ENCODE measurements at places on chromosomes 2 and 18.

DNA sequence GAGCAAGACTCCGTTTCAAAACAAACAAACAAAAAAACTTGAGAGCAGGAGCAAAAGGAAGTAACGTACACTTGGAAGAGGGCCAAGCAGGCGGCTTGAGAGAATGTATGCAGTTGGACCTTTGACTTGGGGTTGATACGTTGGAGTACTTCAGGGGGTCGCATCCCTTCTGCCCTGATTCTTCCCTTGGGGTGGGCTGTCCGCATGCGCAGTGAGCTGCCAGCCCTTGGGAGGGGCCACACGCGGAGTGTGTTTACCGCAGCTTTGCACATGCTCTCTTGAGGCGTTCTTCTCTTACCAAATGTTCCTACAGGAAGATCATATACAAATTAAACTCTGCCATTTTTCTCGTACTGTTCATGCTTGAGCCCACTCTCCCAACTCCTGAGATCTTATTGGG, 38.1 kb upstream of the SOCS6 start:
- DNase-seq: no peak

- DNase-seq: no peak
Measured at GRCh38 chr2:45436456-45436855, 174.6 kb downstream of the SRBD1 start.

DNA sequence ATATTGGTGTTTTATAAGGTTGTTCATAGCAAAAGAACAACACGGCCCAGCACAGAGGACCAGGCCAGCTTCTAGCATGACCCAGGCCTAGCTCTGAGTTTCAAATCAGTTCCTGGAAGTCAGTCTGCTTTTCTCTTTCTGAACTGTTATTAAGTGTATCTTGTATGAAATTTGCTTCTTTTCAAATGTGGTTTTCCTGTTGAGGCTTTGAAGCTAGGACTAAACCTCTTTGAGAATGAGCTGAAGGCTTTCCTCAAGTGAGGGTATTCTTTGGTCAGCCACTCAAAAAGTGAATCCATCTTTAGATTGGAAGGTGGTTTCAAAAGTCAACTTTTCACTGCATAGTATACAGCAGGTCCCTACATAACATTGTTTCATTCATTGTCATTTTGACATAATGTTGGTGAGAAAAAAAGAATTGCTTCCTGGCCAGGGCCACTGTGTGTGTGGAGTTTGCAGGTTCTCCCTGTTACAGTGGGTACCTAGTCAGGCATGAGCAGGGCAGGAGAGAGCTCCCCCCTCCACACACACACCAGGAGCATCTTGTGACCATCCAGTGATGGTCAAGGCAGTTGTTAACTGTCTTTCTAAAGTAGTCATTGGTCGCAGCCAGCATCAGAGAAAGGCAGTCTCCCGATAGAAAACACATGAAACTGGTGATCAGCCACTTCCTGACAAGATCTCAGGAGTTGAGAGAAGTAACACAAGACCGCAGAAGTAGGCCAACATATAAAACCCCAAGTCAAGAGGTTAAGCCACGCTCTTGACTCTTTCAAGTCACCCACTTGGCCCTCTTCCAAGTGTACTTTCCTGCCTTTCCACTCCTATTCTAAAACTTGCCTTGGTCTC, 6.7 kb upstream of the ACAA2 start:
- no peak for DNase-seq

GRCh38 chr2:223936862-223937326, 8.2 kb downstream of the WDFY1 start:
- no peak for DNase-seq

DNA sequence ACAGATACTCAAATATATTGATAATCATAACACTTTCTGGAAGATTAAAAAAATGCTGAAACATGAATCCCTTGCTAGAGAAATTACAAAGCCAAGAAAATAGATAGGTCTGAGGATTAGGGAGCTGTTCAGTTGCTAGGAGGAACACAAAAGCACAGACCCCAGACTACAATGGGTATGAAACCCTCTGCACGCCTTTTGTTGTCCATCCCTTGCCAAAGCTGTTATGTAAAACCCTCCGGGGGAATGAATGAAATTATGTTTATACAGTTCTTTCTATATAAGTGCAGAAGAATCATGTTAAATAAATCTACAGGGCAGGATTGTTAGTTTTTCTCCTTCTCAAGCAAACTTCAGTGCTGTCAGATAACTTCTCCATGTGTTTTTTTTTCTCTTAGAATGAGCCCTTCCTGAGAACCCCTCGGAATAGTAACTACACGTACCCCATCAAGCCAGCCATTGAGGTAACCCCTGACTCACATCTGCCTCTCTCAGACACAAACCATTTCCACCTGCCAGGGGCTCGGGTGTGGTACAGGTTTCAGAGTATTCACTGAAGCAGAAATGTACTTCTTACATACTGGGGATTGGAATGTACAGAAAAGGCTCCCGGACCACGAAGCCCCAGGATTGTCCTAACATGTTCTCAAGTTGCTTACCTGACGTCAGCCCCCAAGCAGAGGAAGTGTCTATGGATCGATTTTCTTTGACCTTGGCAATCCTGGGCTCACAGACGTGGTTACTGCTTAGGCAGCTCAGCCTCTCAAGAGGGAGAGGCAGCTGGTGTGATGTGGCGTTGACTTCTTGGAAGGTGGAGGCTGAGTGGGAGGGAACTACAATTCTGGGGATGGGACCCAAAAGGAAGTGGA, 118.0 kb downstream of the PLB1 start:
- DNase-seq: peak; percentile 51

DNA sequence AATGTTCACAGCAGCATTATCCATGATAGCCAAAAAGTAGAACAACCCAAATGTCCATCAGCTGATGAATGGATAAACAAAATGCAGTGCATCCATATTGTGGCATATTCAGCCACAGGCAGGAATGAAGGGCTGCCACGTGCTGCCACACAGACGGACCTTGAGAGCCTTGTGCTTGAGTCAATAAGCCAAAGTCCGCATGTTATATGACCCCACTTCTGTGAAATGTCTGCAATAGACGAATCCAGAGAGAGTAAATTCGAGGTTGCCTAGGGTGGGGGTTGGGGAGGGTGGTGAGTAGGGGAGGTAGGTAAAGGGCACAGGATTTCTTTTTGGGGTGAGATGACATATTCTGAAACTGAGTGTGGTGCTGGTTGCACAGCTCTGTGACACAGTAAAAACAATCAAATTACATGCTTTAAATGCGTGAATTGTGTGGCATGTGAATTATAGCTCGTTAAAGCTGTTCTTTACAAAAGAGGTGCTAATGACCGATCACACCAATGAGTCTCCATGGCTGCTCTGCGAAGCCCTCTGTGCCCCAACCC, 38.9 kb upstream of the LDLRAD4 start:
- no peak for DNase-seq

- DNase-seq: no peak
Measured at GRCh38 chr18:74375999-74376398, 60.4 kb downstream of the C18orf63 start.

GRCh38 chr2:15874321-15874720, 66.0 kb upstream of the MYCN start:
- no peak for DNase-seq

GRCh38 chr2:186605041-186605440, 15.2 kb downstream of the ITGAV start:
- no peak for DNase-seq

DNA sequence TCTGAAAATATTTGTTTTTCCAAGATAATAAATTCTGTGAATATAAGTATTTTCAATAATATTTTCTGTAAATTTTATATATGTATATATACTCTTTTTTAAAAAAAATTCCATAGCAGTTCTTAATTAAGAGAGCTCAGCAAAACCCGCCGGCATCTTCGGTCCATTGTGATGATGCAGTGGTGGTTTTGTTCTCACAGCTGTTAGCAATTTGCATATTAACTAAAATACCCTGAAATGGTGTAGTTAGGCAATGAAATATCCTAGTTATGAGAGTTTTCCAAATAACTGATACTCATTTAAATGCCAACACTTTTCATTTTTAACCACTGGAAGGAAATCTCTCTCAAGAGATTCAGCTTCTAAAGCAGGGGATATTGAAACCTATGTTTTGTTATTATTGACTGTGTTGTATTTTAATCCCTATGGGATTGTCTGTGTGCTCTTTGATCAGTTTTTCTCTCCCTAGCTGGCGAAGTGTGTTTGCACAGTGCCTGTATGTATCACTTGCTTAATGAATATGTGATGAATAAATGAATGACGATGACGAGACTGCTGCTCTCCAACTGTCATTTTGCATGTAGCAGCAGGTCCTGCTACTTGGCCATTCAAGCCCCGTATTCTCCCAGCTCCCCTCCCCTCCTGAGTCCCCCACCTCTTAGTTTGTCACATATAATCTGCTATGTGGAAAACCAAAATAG, 42.4 kb downstream of the PSMG2 start:
- DNase-seq: no peak

- no peak for DNase-seq
Measured at GRCh38 chr2:21754164-21754788, 630.5 kb downstream of the TDRD15 start.

GRCh38 chr18:58903533-58903932, 38.9 kb downstream of the ZNF532 start:
- DNase-seq: no peak

GRCh38 chr2:136164280-136164776, 46.4 kb upstream of the CXCR4 start:
- no peak for DNase-seq

DNA sequence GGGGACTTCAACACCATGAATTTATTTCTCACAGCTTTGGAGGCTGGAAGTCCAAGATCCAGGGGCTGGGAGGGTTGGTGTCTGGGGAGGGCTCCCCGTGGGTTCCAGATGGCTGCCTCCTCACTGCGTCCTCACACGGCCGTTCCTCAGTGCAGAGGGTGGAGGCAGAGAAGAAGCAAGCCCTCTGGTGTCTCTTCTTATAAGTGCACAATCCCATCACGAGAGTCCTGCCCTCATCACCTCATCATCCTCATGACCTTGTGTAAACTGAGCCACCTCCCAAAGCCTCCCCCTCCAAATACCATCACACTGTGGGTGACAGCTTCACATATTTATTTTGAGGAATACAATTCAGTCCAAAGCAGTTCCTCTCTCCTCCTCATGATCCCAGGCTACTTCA, 26.3 kb downstream of the TMEM163 start:
- DNase-seq: no peak

DNA sequence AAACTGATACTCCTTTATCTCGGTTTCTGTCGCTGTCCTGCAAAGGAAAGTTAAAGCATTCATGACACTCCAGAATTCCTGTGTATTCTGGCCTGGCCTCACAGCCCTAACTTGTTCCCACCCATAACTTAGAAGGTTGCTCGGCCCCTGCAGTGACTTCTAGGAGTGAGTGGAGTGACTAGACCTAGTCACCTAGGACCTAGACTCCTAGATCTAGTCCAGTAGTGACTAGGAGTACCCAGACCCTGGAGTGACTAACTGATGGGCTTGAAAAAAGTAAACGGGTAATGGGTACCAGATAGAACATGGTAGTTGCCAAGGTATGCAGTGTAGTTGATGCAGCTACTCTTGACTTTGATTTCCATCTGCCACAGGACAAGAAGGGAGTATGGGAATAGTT, 181.8 kb downstream of the MYO1B start:
- no peak for DNase-seq

DNA sequence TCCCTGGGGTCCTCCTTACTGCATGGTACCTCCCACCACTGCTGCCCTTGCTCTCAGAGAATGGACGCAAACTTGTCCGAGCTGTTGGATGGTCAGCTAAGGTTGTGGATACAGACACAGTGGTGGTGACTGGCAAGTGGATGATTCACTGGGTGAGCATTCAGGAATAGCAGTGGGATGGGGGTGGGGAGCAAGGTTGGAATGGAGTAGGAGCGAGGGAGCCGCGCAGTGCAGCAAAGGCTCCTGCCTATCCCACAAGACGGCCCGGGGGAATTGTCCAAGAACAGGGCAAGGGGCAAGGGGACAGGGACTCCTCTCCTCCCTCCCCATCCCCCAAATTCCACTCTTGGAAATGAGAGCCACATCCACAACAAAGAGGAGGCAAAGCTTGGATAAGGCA, 102.2 kb downstream of the PIEZO2 start:
- no peak for DNase-seq

DNA sequence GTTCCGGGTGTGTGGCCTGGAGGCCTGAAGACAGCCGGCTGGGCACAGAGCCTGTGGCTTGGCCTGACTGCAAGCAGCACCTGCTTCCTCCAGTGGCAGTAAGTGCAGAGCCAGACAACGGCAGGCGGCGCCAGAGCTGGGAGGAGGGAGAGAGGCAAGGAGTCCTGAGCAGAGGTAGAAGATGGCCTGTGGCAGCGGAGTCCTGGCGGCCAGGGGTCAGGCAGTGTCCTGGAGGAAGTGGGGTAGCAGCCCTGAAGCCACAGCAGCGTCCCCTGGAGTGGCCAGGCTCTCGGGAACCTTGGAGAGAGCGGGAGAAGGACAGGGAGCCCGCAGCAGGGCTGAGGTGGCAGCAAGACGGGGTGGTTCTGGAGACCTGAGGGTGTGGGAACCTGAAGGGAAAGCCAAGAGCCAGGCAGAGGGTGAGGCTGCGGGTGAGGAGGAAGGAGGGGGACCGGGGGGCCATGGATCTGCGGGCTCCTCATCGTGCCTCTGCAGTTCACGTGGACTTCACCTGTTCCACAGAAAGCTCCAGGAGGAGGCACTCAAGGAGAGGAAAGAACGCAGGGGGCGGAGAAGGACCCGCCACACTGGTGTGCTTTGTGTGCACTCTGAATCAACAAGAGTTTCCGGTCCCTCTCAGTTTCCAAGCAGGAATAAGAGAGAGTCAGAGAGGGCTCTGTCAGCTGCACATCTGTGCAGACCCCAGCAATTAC, 85.9 kb downstream of the USP40 start:
- DNase-seq: no peak

DNA sequence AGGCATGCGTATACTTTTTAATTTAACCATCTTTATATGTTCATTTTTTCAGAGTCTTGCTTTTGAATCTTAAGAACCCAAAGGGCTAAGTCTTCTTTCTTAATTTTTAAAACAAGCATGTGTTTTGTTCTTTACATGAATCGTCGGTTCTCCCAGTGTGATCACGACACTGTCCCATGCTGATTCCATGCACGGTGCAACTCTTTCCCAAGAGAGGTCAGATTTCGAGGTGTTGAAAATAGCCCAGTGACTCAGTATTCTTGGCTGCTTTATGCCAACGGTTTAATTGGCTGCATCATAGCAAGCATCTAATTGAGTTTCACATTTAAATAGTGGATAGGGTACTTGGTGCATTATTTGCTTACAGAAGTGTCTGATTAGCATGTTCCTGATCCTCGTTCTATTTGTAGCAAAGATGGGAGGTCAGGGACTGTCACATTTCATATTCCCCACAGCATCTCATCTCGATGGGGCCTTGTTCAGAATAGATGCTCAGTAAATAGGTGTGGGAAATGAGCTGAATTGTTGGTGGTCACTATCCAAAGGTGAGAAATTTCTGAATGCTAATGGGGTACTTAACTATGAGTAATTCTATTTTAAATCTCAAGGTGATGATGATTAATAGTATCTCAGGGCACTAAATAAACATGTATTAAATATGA, 2.8 kb downstream of the NPAS2 start:
- no peak for DNase-seq

DNA sequence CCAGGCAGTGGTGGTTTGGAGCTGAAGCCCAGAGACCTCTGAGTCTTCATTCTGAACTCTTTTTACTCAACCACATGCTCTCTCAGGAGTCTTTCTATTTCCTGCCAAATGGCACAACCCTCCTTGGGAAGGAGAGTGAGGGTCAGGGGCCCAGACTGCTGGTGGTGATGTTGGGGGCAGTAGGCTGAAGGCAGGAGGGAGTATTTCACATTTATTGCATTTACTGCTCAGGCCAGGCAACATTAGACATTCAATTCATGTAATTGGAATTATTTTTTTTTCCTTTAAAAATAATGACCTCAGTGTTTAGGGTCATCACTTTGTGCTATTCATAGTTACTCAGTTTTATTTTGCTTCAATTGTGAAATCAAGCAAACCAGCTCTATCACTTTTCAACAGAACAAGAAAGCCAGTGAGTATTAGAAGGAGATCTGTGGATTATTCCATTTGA, 311.3 kb upstream of the NT5C1B start:
- DNase-seq: no peak

Data from NCI-H187 treated with DMSO at 0.1 percent for 48 hours (cell line).